ENCODE measurements at places on chromosomes 2 and 18. TPM values are rescaled to one million over a fixed set of nuclear protein-coding genes. Genes with fewer than 3 reads are reported as not detected.

DNA sequence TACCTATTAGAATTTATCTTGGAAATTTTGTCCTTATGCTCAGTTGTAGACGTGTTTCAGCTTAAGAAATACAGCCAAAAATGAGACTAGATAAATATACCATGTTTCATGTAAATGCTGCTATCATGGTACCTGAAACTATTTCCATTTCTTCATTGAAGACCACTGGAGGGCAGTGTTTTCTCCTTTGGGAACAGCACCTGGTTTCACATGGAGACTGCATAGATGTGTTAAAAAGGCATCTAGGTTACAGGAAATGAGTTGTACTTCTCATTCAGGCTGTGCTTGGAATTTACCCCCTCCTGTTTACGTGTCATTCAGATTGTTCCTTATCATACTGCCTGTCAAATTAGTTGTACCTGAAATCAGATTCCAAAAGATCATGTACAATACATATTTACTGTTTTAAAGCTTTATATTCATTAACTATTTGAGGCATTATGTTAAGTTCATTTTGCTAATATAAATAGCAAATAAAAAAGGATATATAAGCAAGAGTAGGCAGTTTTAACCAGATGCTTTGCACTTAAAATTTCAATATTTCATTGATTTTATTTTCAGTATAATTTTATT is 57.3 kb upstream of the PSMD14 start:
- no peak for DNase-seq
- no peak overlapping the region for H3K4me3 ChIP-seq
- H3K27ac ChIP-seq = no peak overlapping the region
- H3K4me1 ChIP-seq = no peaks in the 10 kb centered on the region
- no peaks in the 10 kb centered on the region for H3K36me3 ChIP-seq
- no peaks in the 10 kb centered on the region for H3K27me3 ChIP-seq

DNA sequence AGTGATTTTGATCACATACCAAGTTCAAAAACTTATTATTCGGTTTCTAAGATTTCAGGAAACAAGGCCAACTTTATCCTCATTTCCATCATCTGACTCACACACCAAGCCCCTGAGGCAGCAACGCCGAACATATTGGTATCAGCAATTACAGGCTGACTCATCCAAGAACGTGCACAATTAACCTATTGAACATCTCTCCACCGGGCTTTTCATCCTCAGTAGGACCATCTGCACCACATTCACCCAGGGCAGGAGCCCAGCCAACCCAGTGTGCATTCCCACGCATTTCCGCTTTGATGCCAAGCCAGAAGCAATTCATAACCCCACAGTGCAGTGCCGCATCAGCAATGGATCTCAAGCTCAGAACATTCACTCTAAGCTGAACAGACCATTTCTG is 52.9 kb downstream of the SCG2 start:
- no peak overlapping the region for H3K27ac ChIP-seq
- no peak overlapping the region for H3K4me3 ChIP-seq
- no peak for DNase-seq
- no peaks in the 10 kb centered on the region for H3K27me3 ChIP-seq

The PCARE gene
- not detected for polyA plus RNA-seq

The AOX1 gene
- 27.0 TPM for polyA plus RNA-seq

The HAT1 gene
- polyA plus RNA-seq = 26.4 TPM

DNA sequence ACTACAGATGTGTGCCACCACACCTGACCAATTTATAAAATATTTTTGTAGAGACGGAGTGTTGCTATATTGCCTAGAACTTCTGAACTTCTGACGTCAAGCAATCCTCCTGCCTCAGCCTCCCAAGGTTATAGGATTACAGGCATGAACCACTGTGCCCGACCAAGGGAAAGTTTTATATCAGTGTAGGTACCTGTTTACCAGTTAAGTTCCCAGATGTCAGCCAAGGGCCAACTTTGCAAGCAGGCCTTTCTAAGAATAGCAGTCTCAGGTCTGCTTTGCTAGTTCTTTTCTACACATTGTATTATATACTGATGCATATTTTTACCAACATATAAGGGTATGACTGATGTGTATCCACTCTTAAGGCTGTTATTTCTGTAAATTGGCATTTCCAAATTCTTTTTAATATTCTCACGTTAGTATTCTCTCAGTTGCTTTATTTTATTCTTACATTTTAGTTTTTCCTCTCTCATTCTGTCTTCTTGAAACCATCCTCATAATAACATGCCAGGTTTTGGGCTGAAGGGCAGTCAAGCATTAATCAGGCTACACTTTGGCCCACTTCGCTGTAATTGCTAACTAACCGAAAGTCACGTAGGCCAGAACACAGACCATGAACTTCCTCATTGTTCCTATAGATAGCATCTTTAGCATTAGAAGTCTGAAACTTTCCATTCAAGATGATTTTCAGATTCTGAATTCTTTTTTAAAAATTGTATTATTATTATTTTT is 25.0 kb upstream of the CXXC1 start:
- H3K27ac ChIP-seq = no peak overlapping the region
- H3K4me1 ChIP-seq = peaks cover 5% of the 10 kb centered on the region
- no peaks in the 10 kb centered on the region for H3K36me3 ChIP-seq
- no peak for DNase-seq

The IL36RN gene
- not detected for polyA plus RNA-seq

The ACAA2 gene
- 478 TPM for polyA plus RNA-seq
